ENCODE measurements at places on chromosomes 6 and 20.

DNA sequence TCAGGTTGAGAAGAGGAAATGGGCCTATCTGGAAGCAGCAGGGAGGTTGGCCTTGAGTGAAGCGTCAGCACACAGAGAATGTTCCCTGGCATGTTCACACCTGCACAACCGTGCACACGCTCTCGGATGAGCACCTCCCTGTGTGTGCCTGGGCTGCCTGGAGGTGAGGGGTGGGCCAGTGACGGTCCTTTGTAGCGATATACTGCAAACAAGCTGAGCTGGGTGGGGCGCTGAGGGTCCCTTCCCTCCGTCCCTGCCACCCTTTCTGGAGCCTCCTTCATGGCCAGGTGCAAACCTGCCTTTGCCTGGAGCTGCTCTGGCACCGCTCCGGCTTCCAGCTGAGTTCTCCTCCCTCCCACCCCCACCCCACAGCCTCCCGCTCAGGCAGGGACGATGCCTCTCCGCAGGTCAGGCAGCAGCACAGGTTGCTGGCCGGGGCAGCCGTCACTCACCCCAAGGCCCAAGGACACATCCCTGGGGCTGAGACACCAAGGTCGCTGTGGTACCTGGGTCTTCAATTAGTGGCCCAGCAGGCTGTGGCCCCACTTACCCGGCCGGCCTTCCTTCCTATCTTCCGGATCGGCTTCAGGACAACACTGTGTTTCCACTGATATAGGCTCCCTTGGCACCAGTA is 111.6 kb downstream of the ERMARD start:
- DNase-seq, result no peak

- DNase-seq, result no peak
These were observed 52.9 kb downstream of the FAM83B start for GRCh38 chr6:54899442-54899841.

DNA sequence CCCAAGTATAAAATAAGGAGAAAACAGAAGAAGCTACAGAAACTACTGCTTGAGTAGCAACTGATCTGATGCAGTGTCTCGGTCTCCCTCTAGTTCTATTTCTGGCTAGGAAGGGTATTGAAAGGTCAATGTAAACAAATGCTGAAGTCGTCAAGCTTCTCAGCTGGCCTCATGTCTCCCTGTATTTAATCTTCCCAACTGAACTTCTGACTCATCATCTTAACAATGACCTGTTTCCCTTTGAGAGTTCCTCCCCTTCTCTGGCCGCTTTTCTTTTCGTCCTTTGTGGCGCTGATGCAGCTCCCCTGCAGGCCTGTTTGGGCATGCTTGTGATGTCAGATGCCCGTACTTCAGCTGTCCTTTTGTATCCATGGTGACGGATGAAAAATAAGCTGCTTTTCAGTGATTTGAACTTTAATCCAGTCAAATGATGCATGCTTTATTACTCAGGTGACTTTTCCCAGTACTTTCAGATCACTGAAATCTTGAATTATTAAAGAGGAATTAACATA is 7.8 kb upstream of the LCA5 start:
- peak; percentile 100 for DNase-seq

GRCh38 chr20:44166008-44166407 is 21.0 kb downstream of the JPH2 start:
- peak; percentile 23 for DNase-seq

DNA sequence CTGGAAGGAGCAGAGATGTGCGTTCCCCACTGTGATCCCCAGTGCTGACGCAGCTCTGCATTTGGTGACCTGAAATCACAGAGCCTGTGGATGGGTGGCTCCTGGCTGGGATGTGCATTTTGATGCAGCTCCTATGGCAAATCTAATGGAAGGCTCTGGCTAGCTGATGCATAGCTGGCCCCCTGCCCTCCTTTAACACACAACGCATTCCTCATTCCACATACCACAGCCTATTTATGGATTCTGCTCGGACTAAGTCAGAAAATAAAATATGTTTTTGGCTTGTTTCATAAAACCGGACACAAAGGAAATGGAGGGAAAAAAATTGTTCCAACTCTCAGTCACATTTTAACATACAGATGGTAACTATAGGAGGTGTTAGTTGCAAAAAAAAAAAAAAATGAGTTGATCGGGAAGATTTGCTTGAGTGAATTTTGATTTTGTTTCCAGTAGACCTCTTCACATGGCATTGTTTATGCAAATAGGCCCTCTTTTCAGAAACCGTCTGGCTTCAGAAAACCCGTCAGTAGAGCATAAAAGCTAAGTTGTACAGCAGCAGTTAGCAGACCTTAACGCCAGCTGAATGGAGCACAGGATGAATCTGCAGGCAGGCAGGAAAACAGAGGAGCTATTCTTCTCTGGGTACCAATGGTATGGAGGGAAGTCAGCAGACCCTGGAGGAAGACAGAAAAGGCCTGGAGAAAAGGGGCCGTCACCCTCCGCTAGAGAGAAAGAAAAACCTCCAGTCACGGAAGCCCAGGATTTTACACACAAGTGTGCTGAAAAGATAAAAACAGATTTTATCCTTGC is 215.4 kb downstream of the HDGFL1 start:
- DNase-seq, result no peak

GRCh38 chr20:40630713-40631112 is 58.3 kb downstream of the MAFB start:
- DNase-seq, result no peak

GRCh38 chr6:151196555-151196954 is 43.2 kb upstream of the AKAP12 start:
- DNase-seq, result no peak

GRCh38 chr20:34190262-34190661 is 51.0 kb upstream of the ASIP start:
- DNase-seq, result no peak

DNA sequence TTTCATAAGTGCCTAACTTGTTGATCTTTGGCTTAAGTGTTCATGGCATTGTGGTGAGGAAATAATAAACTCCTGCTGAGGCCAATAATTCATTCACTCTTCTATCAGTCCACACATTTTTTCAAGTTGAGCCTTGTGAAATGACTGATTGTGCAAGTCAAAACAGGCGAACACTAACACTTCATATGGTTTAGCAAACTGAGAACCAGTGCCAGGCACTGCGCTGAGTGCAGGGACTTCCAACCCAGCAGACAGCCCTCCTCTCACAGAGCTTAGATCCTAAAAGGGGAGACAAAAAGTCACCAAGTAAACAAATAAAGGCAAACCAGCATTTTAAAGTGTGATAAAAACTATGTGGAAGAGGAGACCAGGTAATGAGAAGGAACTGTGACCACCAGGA is 435.0 kb downstream of the PTPRT start:
- DNase-seq, result no peak

GRCh38 chr6:162964488-162965140 is 236.8 kb downstream of the PACRG start:
- DNase-seq, result no peak

DNA sequence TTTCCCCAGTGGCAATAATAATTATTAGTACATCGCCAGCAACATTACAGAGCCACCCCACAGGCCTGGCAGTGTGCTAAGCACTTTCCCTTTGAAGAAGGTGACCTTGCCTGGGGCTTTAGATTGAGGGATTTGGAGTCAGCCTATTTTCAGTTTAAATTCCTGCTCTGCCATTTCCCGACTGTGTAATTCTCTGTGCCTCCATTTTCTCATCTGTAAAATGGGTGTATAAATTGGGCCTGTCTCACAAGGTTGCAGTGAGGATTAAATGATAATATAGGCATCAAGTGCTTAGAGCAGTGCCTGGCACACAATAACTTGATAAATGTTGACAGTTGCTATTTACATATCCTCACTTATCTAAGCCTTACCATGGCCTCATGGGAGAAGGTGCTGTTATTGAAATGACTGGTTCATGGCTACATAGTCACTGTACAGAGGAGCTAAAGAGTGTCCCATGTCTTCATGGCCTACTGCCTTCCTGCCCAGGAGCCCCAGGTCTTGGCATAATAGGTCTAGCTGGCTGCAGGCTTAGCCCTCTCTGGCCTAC is 5.1 kb upstream of the SCRT2 start:
- no peak for DNase-seq

- DNase-seq, result no peak
These were observed 177.4 kb downstream of the TFAP2A start for GRCh38 chr6:10237298-10238038.

DNA sequence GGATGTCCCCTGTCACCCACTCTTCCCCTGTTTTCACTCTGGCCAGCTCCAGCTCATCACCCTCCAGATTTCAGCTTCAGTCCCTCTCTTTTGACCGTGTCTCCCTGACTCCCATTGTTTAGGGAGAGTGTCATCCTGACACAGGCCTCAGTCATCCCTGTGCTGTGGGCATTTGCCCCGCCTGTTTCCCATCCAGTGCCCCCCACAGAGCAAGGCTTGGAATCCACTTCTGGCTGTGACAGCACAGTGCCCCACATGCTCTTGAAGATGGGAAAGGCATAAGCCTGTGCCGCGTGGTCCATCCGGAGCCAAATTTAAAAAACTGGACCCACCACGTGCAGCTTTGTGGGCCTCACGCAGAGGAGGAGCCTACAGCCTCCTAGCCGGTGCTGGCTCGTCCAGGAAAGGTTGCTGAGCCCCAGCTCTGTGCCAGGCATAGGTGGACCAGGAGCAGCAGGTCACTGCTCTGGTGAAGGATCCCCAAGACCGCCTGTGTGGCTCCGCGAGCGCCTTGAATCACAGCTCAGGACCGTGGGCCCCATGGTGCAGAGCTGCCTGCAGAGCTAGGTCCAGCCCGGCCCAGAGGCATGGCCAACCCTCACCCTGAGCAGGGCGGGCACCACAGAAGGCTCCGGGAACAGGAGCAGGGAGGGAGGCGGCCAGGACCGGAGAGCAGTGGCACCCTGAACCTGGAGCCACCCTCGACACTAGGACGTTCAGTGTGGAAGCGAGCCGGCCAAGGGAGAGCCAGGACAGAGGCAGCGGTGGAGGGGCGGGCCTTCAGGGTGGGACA is 172.8 kb downstream of the CDH4 start:
- no peak for DNase-seq

- DNase-seq, result no peak
These were observed 69.7 kb downstream of the DLL1 start for GRCh38 chr6:170221052-170221752.

DNA sequence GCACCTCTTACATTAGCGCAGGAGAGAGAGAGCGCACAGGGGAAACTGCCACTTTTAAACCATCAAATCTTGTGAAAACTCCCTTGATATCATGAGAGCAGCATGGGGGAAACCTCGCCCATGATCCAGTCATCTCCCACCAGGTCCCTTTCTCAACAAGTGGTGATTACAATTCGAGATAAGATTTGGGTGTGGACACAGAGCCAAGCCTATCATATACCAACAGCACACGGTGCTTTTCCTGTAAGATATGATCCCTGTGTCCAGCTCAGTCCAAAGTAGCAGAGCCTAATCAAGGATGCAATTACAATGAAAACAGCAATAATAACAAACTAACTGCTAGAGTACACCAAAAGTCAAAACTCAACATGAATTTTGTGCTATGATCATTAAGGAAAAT is 148.7 kb upstream of the TCF21 start:
- DNase-seq, result no peak

- DNase-seq, result peak; percentile 15
These were observed 88.6 kb downstream of the OPRM1 start for GRCh38 chr6:154127657-154128056.

DNA sequence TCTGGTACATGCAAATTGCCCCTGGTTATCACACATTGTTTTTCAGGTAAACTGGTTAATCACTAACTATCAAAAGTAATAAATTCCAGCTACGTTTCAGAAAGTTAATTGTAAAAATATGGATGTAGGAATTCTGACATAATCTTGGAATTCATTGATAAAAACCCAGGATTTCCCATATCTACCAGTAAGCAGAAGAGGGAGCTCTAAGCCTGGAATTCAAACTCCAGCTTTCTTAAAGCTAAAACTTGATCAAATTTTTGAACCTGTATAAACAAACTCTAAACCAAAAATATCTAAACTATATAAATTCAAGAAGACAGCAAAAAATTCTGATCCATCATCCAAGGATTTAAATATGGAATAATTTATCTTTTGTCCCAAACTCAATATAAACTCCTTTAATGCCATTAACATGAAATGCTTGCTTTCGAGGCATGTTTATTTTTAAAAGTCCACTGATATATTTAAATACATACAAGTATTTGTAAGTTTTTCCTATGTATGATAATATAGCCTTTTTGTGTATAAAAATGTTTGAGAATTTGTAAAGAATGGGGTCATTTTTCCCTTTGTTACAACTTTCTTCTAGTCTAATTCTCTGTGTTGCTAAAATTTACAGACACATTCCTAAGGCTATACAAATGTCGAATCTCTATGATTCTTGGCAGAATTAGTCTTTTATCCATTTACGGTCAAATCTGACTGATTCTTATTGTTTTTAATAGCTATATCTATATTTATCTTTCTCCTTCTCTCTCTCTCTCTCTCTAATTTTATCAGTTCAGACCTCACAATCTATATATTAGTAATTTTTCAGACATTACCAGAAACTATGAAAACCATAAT is 91.4 kb upstream of the RNF217 start:
- peak; percentile 69 for DNase-seq

GRCh38 chr6:129041563-129041962 is 158.6 kb downstream of the LAMA2 start:
- no peak for DNase-seq

- DNase-seq, result no peak
These were observed 296 bp downstream of the ADNP start for GRCh38 chr20:50930976-50931305.

- peak; percentile 64 for DNase-seq
These were observed 413 bp downstream of the PTPRA start for GRCh38 chr20:2873747-2874041.

DNA sequence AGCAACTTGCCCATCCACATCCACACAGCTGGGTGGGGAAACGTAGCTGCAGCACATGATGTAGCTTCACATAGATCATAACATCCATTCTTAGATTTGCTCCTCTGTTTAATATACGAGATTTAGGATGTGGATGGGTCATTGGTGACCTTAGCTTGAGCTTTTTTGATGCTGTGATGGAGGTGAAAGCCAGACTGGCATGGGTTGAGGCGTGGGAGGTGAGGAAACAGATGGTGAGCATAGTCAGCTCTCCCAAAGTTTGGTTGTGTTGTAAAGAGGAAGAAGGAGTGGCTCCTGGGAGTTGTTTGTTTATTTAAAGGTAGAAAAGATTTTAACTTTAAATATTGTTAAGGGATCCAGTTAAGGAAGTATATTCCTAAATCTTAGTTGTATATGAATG is 5.3 kb downstream of the ARFGEF2 start:
- DNase-seq, result peak; percentile 84

DNA sequence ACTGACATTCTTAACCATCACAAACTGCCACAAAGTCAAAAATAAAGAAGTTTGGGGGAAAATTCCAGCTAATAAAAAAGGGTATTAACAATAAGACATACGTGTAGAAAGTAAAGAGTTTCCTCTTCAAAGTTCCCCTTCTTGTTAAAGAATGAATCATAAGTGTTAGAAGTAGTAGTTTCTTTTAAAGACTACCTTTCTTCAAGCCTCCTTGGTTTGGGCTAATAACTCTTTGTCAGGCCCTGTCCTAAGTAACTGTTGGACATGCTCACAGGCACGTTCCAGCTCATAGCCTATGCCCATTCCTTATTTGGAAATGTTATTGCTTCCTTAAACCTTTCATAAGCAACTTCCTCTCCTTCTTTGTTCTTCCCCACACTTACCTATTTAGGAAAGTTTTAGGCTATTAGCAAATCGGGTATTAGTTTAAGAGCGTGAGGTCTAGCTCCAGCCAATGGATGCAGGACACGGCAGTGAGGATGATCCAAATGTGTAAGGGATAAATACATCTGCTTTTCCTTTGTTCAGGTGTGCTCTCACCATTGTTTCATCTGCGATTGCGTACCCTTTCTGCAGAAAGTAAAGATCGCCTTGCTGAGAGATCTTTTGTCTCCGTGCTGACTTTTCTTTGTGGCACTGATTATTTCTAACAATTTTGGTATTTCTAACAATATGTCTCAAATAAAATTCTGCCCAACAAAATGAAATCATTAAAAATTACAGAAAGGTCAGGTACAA is 64.9 kb downstream of the CHD6 start:
- no peak for DNase-seq
